ENCODE measurements at places on chromosomes 5 and 9.

DNA sequence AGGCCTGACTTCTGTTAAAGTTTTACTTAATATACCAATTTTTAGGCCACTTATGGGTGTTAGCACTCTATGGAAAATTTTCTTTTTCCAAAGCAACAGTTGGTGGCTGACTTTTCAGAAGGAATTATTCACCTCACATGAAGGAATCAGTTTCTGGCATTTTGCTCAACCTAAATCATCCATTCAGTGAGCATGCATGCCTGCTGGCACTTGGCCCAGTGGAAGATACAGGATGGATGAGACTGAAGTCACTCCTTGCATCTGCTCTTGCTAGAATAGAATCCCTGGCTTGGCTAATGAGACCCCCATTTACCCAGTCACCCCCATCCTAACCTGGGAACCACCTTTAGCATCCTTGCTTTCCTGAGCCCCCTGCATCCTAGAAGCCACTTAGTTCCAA is 131.7 kb downstream of the WDR41 start:
- H3K4me1 ChIP-seq = peaks cover 14% of the 10 kb centered on the region
- no peak overlapping the region for H3K27ac ChIP-seq
- peaks cover 4% of the 10 kb centered on the region for H3K27me3 ChIP-seq
- DNase-seq = no peak
- no peak overlapping the region for H3K4me3 ChIP-seq

- no peak overlapping the region for H3K27ac ChIP-seq
- no peaks in the 10 kb centered on the region for H3K36me3 ChIP-seq
- no peaks in the 10 kb centered on the region for H3K27me3 ChIP-seq
- no peaks in the 10 kb centered on the region for H3K4me1 ChIP-seq
- DNase-seq = no peak
- H3K4me3 ChIP-seq = no peak overlapping the region
Observed at GRCh38 chr9:108271646-108272348, 584.0 kb downstream of the ACTL7B start.

GRCh38 chr9:76859860-76860259 is 46.1 kb downstream of the PRUNE2 start:
- H3K27me3 ChIP-seq = no peaks in the 10 kb centered on the region
- H3K36me3 ChIP-seq = no peaks in the 10 kb centered on the region
- DNase-seq = no peak
- H3K27ac ChIP-seq = no peak overlapping the region
- H3K4me1 ChIP-seq = no peaks in the 10 kb centered on the region

DNA sequence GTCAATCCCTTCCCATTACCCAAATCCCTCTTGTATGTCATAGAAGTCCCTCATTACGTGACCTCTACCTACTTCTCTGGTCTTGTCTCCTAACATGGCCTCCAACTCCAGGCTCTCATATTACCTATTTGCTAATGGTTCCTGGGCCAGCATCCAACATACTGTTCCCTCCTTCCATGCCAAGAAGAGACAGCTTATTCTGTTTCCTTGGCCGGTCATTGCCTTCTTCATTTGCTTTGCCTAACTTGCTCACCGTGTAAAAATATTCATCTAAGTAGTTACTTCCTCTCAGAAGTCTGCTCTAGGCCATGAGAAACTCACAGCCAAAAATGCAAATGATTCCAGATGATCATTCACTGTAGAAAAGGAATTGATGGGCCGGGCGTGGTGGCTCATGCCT is 8.9 kb upstream of the IL6ST start:
- H3K36me3 ChIP-seq = peaks cover 4% of the 10 kb centered on the region
- H3K4me1 ChIP-seq = peaks cover 11% of the 10 kb centered on the region
- DNase-seq = no peak
- H3K4me3 ChIP-seq = no peak overlapping the region

DNA sequence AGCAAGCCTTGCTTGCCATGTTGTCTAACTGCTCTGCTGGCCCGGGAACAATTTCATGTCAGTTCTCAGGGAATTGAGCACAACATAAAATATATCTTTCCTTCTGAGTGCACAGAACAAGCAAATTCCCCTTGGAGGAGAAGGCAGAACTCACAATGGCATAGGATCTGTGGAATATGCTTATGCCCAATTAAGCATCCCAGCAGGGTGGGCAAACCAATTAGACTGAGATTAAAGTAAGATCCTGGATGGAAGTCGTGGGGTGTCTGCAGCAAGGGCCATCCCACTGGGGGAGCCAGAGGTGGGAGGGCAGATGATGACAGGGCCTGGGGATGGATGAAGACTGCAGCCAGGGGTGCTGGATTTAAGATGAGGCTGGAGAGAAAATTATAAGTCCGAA is 114.1 kb downstream of the BRINP1 start:
- no peak overlapping the region for H3K27ac ChIP-seq
- no peaks in the 10 kb centered on the region for H3K36me3 ChIP-seq
- H3K4me3 ChIP-seq = no peak overlapping the region
- H3K4me1 ChIP-seq = no peaks in the 10 kb centered on the region

- H3K4me1 ChIP-seq = peaks cover 87% of the 10 kb centered on the region
- no peak overlapping the region for H3K4me3 ChIP-seq
- peaks cover 56% of the 10 kb centered on the region for H3K36me3 ChIP-seq
- H3K27me3 ChIP-seq = no peaks in the 10 kb centered on the region
- H3K27ac ChIP-seq = peak overlapping the region; percentile 58
Observed at GRCh38 chr5:132479111-132479951, 11.2 kb downstream of the IRF1 start.

- H3K4me1 ChIP-seq = peaks cover 76% of the 10 kb centered on the region
- no peak overlapping the region for H3K27ac ChIP-seq
- no peaks in the 10 kb centered on the region for H3K27me3 ChIP-seq
- H3K4me3 ChIP-seq = no peak overlapping the region
- peaks cover 69% of the 10 kb centered on the region for H3K36me3 ChIP-seq
Observed at GRCh38 chr5:172167895-172168294, 20.1 kb downstream of the STK10 start.

- no peaks in the 10 kb centered on the region for H3K4me1 ChIP-seq
- H3K27ac ChIP-seq = no peak overlapping the region
- peaks cover 27% of the 10 kb centered on the region for H3K36me3 ChIP-seq
- H3K4me3 ChIP-seq = no peak overlapping the region
Observed at GRCh38 chr9:69221036-69221435, 47.0 kb downstream of the TJP2 start.

DNA sequence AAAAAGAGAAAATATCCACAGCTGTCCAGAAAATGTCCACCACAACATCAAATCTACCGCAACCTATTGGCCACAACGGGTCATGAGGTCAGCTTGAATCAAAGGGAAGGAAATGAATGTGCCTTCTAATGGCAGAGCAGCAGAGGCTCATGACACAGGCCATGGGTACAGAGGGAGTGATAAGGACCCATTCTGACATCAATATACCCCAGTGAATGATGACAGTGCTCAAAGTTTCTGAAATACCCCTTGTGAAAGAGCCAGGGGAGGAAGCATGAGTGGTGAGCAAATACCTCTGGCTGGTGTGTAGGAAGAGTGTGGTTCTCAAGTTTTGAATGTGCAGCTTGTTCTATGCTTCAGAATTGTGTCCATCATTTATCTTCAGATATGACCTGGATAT is 348.2 kb downstream of the IRX1 start:
- H3K4me3 ChIP-seq = no peak overlapping the region
- no peaks in the 10 kb centered on the region for H3K27me3 ChIP-seq
- H3K4me1 ChIP-seq = no peaks in the 10 kb centered on the region
- no peak overlapping the region for H3K27ac ChIP-seq
- no peak for DNase-seq

All from activated CD4-positive, alpha-beta memory T cell treated with anti-CD3 and anti-CD28 coated beads, Interleukin-2, amount 10 ng/mL, durations not matched to agents 7 days and 5 days (primary cell).